Osteocyte (in vitro differentiated cells): ENCODE measurements at places on chromosomes 2 and 18. TPM values are rescaled to one million over a fixed set of nuclear protein-coding genes. Genes with fewer than 3 reads are reported as not detected.

CPO gene
- not detected in 2 replicates for total RNA-seq

APOB gene
- 0.21 and 0.24 TPM in 2 replicates for total RNA-seq

GRCh38 chr2:174334781-174335251 lies at the start of gene SP9:
Gene SP9, plus strand, starts transcription at chr2:174334954. Its CDS starts 139 bp downstream, at chr2:174335093.
- peaks cover 80% of the 10 kb centered on the region for H3K27me3 ChIP-seq
- H3K36me3 ChIP-seq, result no peaks in the 10 kb centered on the region
- peaks cover 30% of the 10 kb centered on the region for H3K4me1 ChIP-seq
- no peak within 1 kb of the TSS for H3K27ac ChIP-seq
- no peak for DNase-seq

- H3K27me3 ChIP-seq, result no peaks in the 10 kb centered on the region
- peak overlapping the region; percentile 36 for H3K27ac ChIP-seq
- H3K4me1 ChIP-seq, result peaks cover 27% of the 10 kb centered on the region
- DNase-seq, result peak; percentile 46
Measured at GRCh38 chr2:75517547-75518230, 43.0 kb downstream of the EVA1A start.

DNA sequence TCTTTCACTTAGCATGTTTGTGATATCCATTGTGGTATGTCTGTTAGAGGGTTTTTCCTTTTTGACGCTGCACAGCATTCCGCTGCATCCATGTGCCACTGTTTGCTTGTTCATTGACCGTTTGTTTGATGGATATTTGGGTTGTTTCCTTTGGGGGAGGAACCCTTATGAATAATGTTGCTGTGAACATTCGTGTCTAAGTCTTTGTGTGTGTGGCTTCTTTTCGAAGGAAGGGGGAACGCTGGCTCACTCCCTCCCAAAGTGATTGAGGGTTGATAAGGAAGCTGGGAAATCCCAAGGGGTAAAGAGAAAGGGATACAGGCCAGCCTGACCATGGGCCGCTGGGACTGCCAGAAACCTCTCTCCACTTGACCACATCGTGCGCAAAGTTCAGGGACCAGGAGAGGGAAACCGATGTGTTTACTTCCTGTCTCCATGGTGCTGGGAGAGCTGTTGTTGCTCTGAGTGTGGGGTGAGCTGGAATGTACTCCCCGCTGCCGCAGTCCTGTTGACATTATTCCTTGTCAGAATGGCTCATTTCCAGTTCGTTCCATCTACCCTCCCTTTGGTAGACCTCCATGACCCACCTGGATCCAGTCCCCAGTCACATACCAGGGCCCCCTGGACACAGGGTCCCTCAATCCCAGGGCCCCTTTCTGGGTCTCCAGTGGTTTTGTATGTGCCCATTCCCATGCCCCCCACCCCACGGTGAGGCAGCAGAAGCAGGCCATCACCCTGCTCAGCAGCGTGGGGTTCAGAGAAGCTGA lies 39.6 kb downstream of the HS1BP3 start:
- H3K27ac ChIP-seq, result peak overlapping the region; percentile 78
- H3K27me3 ChIP-seq, result no peaks in the 10 kb centered on the region
- peaks cover 18% of the 10 kb centered on the region for H3K4me1 ChIP-seq
- no peak overlapping the region for H3K4me3 ChIP-seq
- peaks cover 8% of the 10 kb centered on the region for H3K36me3 ChIP-seq
- DNase-seq, result no peak

GRCh38 chr2:115782286-115782685 lies 1339.8 kb downstream of the DPP10 start:
- DNase-seq, result no peak
- H3K4me1 ChIP-seq, result no peaks in the 10 kb centered on the region
- H3K36me3 ChIP-seq, result no peaks in the 10 kb centered on the region
- no peak overlapping the region for H3K27ac ChIP-seq
- no peak overlapping the region for H3K4me3 ChIP-seq

DNA sequence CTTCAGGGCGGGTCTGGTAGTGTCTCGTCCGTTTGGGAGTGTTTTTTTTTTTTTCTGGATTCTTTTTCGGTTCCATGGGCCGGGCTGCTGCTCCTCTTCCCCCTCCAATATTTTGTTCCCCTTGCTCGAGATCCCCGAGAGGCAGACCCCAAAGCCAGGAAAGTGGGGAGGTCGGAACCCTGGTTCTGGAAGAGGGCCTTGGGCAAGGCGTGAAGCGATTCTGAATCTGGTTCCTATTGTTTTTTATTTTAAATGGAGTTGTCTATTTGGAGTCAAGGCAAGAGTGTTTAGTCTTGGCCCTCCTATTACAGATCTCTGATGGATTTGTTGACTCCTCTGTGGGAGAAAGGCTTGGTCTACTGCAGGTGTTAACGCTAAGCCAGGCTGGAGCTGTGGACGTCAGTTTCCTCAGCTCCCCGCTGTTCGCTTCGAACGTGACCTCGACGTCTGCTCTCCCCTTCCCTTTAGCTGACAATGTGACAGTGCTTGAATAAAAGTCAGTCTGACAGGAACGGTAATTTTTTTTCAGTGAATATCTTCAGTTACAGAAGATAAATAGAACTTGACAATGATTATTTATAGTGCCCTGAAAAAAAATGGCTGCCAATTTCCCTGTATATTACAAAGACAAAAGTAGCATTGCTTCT lies 683 bp upstream of the DNAJC27 start:
- H3K27me3 ChIP-seq, result no peaks in the 10 kb centered on the region
- DNase-seq, result no peak
- peak overlapping the region; percentile 99 for H3K4me3 ChIP-seq
- H3K36me3 ChIP-seq, result no peaks in the 10 kb centered on the region
- peaks cover 19% of the 10 kb centered on the region for H3K4me1 ChIP-seq

- no peak overlapping the region for H3K27ac ChIP-seq
- no peak for DNase-seq
- H3K4me3 ChIP-seq, result no peak overlapping the region
- no peaks in the 10 kb centered on the region for H3K27me3 ChIP-seq
Measured at GRCh38 chr2:30276455-30276911, 45.1 kb downstream of the LBH start.
